ENCODE measurements at places on chromosomes 4 and X.

DNA sequence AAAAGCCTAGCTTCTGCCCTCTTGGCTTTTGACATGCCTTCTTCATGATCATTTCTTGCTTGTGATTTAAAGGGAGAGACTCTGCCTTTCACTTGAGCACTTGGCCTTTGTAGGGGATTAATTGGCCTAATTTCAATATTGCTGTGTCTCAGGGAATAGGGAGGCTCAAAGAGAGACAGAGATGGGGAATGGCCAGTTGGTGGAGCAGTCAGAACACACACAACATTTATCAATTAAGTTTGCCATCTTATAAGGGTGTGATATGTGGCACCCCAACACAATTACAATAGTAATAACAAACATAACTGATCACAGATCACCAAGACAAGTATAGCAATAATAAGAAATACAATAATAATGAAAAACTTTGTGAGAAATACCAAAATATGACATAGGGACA lies 122.5 kb upstream of the VCX start:
- no peak overlapping the region for H3K4me3 ChIP-seq
- no peak overlapping the region for H3K27ac ChIP-seq
- no peaks in the 10 kb centered on the region for H3K27me3 ChIP-seq
- DNase-seq, result no peak

GRCh38 chr4:147139455-147140198 lies 194.0 kb upstream of the TTC29 start:
- H3K36me3 ChIP-seq, result no peaks in the 10 kb centered on the region
- H3K4me3 ChIP-seq, result no peak overlapping the region
- no peak for DNase-seq
- no peaks in the 10 kb centered on the region for H3K4me1 ChIP-seq
- H3K27me3 ChIP-seq, result no peaks in the 10 kb centered on the region

DNA sequence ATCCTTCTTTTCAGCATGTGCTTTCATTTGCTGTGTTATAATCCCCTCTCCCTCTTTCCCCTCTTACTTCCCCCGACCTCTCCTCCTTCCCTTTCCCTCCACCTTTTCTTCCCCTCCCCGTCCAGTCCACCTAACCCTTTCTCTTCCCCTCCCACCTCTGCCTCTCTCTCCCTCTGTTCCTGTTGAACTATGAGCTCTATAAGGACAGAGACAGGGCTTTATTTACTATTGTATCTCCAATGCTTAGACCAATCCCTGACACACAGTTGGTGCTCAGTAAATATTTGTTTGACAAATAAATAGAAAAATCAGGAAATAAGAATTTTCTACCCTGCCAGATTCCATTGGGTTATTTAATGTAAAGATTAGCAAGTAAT lies 60.8 kb downstream of the EGF start:
- no peak for DNase-seq
- H3K27me3 ChIP-seq, result no peaks in the 10 kb centered on the region
- H3K4me3 ChIP-seq, result no peak overlapping the region
- H3K27ac ChIP-seq, result no peak overlapping the region

- DNase-seq, result no peak
- H3K27me3 ChIP-seq, result no peaks in the 10 kb centered on the region
- H3K36me3 ChIP-seq, result no peaks in the 10 kb centered on the region
- H3K27ac ChIP-seq, result no peak overlapping the region
- no peak overlapping the region for H3K4me3 ChIP-seq
Measured at GRCh38 chr4:2105559-2105958, 46.4 kb downstream of the NAT8L start.

DNA sequence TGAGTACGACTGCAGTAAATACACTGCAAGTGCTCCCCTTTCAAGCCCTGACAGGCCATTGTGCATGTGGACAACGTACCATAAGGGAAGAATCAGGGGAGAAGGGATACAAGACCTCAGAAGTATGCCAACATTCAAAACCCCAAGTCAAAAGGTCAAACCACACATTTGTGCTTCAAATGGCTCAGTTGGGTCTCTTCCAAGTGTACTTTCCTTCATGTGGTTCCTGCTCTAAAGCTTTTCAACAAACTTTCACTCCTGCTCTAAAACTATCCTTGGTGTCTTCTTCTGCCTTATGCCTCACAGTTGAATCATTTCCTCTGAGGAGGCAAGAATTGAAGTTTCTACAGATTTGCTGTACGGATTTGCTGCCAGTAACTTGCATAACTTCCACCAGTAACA lies 305.7 kb upstream of the SLIT2 start:
- no peak for DNase-seq
- H3K27me3 ChIP-seq, result no peaks in the 10 kb centered on the region
- H3K27ac ChIP-seq, result no peak overlapping the region

GRCh38 chr4:146981651-146982050 lies 36.0 kb upstream of the TTC29 start:
- H3K36me3 ChIP-seq, result no peaks in the 10 kb centered on the region
- H3K27ac ChIP-seq, result no peak overlapping the region
- no peak for DNase-seq
- H3K4me3 ChIP-seq, result no peak overlapping the region
- no peaks in the 10 kb centered on the region for H3K27me3 ChIP-seq
- H3K4me1 ChIP-seq, result no peaks in the 10 kb centered on the region

DNA sequence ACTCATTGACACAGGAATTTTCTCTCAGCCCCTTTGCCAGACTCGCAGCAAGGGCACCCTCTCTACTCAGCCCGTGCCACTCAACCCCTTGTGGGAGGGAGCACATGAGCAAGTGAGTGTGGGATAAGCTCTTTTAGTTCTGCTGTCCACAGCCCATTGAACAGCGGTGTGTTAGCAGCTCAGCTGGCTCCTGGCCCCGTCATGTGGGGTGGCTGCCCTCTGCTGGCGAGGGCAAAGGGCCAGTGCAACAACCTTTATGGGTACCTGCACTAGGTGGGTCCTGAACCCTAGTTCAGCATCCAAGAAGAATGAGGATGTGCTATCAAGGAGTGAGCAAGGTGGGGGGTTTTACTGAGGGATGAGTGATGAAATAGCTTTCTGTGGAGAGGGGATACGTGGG lies 85.0 kb upstream of the ZNF81 start:
- H3K4me1 ChIP-seq, result no peaks in the 10 kb centered on the region
- H3K27me3 ChIP-seq, result peaks cover 6% of the 10 kb centered on the region
- no peaks in the 10 kb centered on the region for H3K36me3 ChIP-seq
- DNase-seq, result no peak

DNA sequence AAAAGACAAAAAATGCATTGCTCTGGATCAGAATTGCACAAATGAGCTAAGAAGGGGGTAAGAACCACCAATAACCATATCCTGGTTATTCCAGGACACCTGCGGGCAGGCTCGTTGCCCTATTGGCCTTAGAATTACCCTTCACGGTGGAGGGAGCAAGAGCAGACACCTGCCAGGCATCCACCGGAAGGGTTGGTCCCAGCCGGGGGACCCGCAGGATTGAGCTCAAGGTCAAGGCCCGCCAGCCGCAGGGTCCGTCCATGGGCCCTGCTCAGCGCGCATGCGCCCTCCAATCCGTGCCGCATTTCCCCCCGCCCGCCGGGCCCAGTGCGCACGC lies 575 bp downstream of the SLC25A6 start:
- H3K4me1 ChIP-seq, result peaks cover 43% of the 10 kb centered on the region
- no peaks in the 10 kb centered on the region for H3K27me3 ChIP-seq
- H3K36me3 ChIP-seq, result peaks cover 10% of the 10 kb centered on the region
- H3K27ac ChIP-seq, result peak overlapping the region; percentile 93
- H3K4me3 ChIP-seq, result peak overlapping the region; percentile 96

DNA sequence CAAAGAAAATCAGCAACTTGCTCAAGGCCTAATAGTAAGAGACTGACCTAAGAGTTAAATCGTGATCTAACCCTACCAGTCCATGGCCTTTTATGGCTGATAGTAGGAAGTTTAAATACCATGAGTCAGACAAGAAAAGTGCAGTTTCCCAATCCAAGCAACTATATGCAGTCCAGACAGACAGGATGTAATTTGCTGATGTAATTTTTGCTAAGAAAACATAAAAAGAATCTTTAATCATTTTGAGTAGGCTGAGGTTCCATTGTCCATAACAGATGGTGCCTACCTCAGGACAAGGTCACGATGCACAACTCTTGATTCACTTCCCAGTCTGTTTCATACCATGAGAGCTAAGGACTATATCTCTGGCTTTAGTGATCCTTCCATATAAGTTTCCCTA lies 317.5 kb upstream of the GRIA3 start:
- no peak overlapping the region for H3K4me3 ChIP-seq
- no peaks in the 10 kb centered on the region for H3K36me3 ChIP-seq
- H3K4me1 ChIP-seq, result no peaks in the 10 kb centered on the region
- DNase-seq, result no peak

GRCh38 chr4:3338321-3338838 lies 45.6 kb downstream of the RGS12 start:
- no peak overlapping the region for H3K27ac ChIP-seq
- H3K4me3 ChIP-seq, result no peak overlapping the region
- H3K27me3 ChIP-seq, result no peaks in the 10 kb centered on the region
- no peak for DNase-seq
- peaks cover 14% of the 10 kb centered on the region for H3K4me1 ChIP-seq

DNA sequence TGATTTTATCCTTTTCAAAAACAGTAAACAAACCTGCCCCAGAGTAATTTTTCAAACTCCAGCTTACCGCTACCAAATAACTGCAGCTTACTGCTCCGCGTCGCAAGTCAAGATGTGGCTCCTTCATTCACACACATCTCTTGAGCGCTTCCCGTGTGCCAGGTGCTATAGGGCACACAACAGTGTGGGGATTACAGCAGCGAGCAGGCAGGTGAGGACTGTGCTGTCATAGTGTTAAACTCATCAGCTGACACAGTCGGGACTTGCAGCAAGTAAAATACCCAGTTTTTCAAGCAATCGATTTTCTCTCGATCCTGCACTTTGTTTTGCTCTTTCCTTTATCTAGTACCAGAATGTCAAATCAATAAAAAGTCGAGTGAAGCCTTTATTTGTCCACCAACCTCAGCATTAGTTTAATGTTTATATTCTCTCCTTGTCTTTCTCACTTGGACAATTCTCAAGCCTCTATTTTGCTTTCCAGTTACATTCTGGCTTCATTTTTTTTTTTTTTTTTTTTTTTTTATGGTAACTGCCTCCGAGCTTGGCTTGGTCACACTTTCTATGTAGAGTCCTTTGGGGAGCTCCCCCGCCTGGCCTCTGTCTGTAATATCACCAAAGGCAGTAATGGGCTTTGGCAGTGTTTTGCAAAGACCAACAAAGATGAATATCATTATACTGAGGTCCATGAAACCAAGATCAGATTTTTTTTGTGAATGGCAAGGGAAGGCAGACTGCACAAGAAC lies 8.3 kb upstream of the ASB5 start:
- H3K27me3 ChIP-seq, result no peaks in the 10 kb centered on the region
- no peaks in the 10 kb centered on the region for H3K4me1 ChIP-seq
- DNase-seq, result no peak
- no peak overlapping the region for H3K4me3 ChIP-seq

GRCh38 chrX:48591255-48591791 lies 6.0 kb upstream of the WDR13 start:
- no peaks in the 10 kb centered on the region for H3K27me3 ChIP-seq
- H3K4me1 ChIP-seq, result no peaks in the 10 kb centered on the region
- peak overlapping the region; percentile 47 for H3K27ac ChIP-seq
- H3K36me3 ChIP-seq, result no peaks in the 10 kb centered on the region
- no peak overlapping the region for H3K4me3 ChIP-seq
- no peak for DNase-seq

- no peaks in the 10 kb centered on the region for H3K4me1 ChIP-seq
- no peaks in the 10 kb centered on the region for H3K27me3 ChIP-seq
- no peaks in the 10 kb centered on the region for H3K36me3 ChIP-seq
- H3K4me3 ChIP-seq, result no peak overlapping the region
- H3K27ac ChIP-seq, result no peak overlapping the region
Measured at GRCh38 chrX:21412029-21412428, 37.8 kb downstream of the CNKSR2 start.
